Germinal center (tissue), 1 donor: ENCODE measurements at places on chromosomes 2 and 18.

GRCh38 chr18:2192562-2192961 lies 378.7 kb downstream of the METTL4 start:
- DNase-seq = no peak

- DNase-seq = no peak
Measured at GRCh38 chr18:840023-840408, 28.0 kb upstream of the YES1 start.

DNA sequence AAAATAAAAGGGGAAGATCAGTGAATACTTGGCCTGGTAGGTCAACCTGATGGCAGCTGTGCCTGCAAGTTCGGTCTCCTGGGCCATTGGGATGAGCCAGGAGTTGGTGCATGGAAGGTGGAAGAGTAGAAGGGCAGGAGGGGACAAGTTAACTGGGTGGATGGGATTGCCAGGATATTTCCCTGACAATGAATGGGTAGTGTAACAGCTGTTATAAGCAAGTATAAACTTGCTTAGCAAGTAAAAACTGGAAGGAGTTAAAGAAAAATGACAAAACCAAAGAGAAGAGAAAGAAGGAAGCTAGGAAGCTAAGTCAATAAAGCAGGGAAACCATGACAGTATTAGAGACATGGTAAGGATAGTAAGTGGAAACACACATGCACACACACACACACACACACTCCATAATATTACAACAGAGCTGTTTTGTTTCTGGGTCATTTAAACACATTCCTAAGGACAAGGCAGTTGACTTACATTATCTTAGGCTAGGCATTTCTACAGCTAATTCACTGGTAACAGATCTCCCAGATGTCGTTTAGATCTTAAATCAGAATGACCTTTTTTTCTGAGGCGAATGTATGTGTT lies 29.7 kb downstream of the MEP1B start:
- no peak for DNase-seq

- DNase-seq = no peak
Measured at GRCh38 chr2:227509076-227509475, 37.1 kb downstream of the AGFG1 start.
